Posterior vena cava (tissue), 2 donors: ENCODE measurements at places on chromosomes 6 and 20. TPM values are rescaled to one million over a fixed set of nuclear protein-coding genes. Genes with fewer than 3 reads are reported as not detected.
A peak's percentile ranks its signal among the peaks of the same experiment; 100 is the strongest.

Gene RNF217
- 23.7 TPM for total RNA-seq

Gene CTAGE9
- total RNA-seq: not detected

- no peak for DNase-seq
These were observed 98.4 kb upstream of the PREP start for GRCh38 chr6:105501246-105501645.

- no peak for DNase-seq
These were observed 159.3 kb upstream of the MARCKS start for GRCh38 chr6:113697632-113698410.

Gene KHDC1L
- total RNA-seq: not detected

DNA sequence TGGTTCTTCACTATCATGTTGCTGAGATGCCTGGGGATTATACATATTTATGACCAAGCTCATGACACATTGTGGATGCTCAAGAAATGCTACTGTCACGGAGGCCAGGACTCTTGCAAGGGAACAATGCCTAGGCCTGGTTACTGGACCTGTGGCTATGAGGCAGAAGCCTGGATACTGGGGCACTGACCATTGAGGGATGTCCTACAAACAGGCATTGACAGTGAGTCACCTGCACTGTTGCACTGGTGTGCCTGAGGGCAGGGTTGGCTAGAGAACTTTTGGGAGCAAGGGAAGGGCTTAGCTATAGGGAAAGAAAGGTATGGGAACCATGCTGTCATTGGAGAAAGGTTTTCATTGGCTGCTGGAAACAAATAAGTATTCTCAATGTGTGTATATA, 313.1 kb upstream of the SUPT3H start:
- DNase-seq: no peak

- DNase-seq: peak; percentile 87
These were observed 24.7 kb downstream of the TBC1D7 start for GRCh38 chr6:13303668-13304017.

DNA sequence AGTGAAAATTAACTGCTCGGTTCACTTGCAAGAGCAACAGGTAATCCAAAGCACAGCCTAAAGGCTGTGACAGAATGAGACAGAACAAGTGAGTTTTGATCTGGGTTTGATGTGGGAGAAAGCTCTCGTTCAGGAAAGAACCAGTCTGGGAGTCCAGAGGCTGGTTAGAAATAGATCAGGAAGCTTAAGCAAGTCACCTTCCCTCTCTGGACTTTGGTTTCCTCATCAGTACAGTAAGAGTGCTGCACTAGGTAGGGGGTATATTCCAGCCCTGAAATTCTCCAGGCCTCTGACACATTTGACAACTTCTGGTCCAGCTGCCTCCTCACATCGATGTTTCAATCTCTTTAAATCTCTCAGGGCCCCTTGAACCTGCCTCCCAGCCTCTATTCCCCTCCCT, 33.7 kb upstream of the MDGA1 start:
- no peak for DNase-seq

DNA sequence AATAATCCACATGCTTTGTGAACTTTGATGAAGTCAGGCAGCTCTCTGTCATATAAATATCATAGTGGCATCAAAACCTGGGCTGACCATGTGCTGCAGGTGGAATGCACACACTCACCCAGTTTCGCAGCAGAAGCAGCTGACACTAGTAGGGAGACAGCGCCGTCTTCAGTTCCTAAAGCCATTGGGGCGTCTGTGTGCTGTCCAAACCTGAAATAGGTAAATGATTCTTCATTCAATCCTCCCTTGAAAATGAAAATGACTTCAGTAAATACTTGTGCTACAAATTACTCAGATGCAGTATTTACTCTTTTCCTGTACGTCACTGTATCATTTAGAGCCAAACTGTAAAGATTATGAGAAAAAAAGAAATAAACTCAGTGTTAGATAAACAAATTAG, 127.5 kb downstream of the EYA4 start:
- no peak for DNase-seq

- no peak for DNase-seq
These were observed 1.3 kb downstream of the NUP153 start for GRCh38 chr6:17705428-17705777.
